ENCODE measurements at places on chromosomes 7 and 10.

DNA sequence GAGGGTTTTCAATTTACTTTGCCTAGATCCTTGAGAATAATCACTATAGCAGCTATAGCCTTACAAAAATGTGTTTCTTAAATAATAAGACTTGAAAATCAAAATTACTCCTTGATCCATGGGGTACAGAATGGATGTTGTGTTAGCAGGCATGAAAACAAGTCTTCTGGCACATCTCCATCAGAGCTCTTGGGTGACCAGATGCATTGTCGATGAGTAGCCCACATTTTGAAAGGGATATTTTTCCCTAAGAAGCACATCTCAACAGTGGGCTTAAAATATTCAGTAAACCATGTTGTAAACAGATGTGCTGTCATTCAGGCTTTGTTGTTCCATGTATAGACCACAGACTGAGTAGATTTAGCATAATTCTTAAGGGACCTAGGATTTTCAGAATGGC lies 827.8 kb downstream of the GRM8 start:
- no peak for DNase-seq

DNA sequence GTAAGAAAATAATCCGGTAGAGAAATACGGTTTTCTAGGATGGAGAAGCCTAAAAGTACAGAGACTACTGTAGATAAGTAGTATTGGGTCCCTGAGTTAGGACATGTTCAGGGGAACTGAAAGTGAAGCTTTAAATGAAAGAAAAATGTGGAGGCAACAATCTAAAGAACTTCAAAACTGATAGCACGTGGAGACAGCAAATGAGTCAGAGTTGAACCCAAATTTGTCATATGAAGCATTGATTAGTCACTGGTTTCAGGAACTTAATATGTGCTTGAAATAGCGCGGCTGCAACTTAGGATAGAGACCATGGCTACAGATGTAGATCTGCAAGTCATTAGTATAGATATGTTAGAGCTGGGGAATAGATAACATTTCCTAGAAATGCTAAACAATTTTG lies 1138.6 kb upstream of the SORCS1 start:
- no peak for DNase-seq

DNA sequence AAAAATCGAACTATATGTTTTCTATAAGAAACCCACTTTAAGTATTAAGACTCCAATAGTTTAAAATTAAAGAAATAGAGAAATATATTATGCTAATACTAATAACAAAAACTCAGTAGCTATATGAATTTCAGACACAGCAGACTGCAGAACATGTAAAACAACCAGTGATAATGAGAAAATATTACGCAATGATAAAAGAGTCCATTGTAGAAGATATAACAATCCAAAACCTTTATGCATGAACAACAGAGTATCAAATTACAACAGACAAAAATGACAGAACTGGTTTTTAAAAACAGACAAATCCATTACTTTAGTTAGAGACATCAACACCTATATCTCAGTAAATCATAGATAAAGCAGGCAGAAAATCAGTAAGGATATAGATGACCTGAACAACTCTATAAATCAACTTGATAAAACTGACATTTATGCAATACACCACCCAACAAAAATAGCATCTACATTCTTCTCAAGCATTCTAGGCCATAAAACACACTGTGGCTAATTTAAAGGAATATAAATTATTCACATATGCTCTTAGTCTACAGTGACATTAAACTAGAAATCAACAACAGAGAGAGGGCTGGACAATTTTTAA lies 669.5 kb upstream of the GHITM start:
- no peak for DNase-seq

DNA sequence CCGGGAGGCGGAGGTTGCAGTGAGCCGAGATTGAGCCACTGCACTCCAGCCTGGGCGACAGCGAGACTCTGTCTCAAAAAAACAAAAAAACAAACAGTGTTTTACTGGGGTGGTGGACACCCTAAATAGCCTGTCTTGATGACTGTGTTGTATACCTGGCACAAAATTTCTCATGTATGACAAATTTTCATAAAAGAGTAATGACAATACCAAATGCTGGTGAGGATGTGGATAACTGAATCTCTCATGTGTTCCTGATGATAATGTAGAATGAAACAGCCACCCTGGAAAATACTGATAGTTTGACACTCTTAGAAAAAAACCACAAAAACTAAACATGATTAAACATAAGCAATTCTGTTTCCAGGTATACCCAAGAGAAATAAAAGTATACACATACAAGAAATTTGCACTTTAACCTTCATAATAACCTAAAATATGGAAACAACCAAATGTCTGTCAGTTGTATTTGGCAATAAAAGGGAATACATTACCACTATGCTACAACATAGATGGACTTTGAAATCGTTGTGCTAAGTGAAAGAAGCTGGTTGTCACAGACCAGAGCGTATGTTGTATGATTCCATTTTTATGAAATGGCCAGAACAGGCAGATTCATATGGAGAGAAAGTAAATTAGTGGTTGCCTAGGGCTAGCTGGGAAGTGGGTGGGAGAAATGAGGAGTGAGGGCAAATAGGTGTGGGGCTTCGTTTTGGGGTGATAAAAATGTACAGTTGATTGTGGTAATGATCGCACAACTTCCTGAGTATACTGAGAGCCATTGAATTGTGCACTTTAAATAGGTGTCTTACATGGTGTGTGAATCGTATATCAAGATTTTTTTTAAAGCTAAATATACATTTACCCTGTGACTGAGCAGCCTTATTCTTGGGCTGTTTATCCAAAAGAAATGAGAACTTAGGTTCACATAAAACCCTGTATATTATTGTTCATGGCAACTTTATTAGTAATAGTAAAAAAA lies 12.5 kb downstream of the WDR37 start:
- no peak for DNase-seq

- DNase-seq: no peak
Observed at GRCh38 chr7:75650681-75651080, 88.1 kb downstream of the HIP1 start.

DNA sequence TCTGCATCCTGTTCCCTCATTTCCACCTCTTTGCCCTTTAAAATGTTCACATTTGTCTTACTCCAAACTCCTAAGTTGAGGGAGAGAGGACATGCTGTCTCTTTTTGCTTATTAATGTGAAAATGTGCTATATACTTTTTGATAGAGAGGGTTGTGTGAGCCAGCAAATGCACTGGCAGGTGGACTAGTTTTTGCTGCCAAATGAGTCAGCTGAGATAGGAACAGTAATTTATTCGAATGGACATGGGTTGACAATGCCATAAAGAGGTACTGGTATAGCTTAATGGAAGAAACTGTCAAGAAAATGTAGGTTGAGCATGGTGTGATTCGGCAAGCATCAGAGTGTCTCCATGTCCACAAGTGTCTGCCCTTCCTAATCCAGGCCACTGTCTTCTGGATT lies 9.2 kb upstream of the TRUB1 start:
- no peak for DNase-seq

GRCh38 chr7:80665526-80665925 lies 27.1 kb downstream of the CD36 start:
- DNase-seq: no peak

DNA sequence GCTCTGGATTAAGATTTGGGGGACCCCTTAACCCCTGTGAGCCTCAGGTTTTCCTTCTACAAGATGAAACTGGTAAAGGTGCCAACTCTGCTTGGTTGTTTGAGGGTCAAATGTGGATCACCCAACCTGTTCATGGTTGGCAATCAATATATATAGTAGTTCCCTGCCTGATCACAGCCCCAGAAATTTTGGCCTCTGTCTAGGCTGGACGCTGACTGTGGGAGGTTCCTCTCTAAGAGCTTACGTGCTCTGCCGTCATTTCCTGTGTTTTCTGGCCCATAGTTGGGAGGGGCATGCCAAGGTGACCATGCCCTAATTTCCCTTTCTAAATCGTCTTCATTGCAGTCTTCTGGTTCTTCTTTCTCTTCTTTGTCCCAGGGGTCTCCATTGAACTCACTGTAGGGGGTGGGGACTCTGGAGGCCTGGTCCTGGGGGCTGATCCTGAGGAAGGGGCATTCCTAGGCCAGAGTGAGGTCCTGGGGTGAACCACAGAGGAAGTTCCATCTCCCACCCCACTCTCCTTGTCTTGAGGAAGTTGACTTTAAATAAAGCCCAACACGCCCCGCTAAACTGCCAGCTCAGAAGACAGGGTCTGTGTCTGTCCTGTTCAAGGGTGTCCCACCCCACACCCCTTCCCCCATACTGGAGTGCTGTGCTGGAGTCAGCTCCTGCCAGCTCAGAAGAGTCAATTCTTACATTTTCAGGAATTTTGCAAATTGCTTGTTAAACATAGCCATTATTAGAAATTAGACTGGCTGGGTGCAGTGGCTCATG lies 98.9 kb upstream of the SDK1 start:
- DNase-seq: no peak

- no peak for DNase-seq
Observed at GRCh38 chr10:96588060-96588554, 1.3 kb upstream of the TM9SF3 start.

- no peak for DNase-seq
Observed at GRCh38 chr7:1913466-1914282, 243.6 kb downstream of the ELFN1 start.

- no peak for DNase-seq
Observed at GRCh38 chr10:16777473-16778370, 39.5 kb downstream of the RSU1 start.

DNA sequence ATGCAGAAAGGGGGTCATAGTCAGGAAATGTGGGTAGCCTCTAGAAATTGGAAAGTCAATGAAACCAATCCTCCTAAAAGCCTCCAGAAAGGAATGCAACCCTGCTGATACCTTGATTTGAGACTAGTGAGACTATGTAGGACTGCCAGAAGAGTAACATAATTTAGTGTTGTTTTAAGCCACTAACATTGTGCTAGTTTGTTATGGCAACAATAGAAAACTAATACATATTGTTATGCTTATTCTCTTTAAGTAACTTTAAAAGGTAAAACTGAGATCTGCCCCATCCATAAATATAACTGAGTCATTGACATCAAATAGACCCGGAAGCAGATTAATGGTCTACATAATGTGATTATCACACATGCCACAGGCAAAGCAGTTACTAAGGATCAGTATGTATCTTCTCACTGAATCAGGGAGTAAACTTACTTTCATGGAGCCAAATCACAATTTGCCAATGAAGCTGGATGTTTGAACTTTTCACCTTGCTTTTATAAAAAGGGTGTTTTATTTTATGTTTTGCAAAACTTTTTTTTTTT lies 146.4 kb upstream of the TMEM106B start:
- no peak for DNase-seq

DNA sequence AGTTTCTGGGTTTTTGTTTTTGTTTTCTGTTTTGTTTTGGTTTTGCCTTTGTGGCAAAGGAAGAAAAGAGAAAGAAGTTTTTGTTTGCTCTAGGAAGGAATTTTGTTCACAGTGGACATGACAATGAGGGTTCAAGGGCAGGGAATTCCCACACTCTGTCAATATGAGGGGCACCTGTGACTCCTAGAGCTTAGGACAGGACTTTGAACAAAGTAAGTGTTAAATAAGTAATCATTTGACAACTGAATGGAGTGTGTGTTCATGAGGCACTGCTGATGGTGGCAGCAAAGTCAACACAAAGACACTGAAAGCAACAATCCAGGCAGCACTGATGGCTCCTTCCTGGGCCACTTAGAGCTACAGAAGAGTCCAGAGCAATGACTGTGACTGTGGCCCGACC lies 1381.1 kb upstream of the LRRTM3 start:
- DNase-seq: no peak

DNA sequence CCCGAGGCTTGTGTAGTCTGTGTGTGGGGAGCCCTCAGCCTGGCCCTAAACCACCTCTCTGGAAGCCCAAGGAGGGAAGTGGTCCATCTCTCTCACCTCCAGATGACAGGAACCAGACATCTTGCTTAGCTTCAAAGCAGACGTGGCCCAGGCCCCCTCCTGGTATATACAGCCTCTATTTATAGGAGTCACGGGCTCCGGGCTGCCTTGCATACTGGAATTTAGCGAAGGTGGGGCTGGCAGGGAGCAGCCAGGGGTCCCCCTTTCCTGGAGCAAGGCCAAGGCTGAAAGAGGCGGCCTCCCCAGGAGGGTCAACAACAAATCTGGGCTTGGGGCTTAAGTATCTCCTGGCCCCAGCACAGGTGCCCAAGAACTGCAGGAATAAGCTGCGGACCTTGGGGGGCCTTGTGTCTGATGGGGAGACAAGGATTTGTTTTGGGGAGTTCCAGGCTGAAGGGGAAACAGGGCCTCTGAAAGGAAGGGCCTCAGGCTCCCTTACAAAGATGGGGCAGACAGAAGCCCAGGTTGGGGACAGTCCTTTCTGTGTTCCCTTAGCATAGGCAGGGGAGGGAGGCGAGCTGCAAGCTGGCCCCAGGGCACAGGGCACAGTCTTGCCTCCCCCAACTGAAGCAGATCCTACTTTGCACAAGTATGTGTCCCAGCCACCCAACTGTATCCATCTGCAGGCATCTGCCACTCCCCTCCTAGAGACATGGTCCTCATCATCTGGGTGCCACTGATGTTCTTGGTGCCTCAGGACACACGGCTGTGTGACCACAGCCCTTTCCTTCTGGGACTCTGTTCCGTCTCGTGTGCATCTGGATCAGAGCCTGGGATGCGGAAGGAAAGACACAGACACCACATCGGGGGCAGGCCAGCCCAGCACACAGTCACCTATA lies 11.9 kb downstream of the ZCCHC24 start:
- DNase-seq: no peak

DNA sequence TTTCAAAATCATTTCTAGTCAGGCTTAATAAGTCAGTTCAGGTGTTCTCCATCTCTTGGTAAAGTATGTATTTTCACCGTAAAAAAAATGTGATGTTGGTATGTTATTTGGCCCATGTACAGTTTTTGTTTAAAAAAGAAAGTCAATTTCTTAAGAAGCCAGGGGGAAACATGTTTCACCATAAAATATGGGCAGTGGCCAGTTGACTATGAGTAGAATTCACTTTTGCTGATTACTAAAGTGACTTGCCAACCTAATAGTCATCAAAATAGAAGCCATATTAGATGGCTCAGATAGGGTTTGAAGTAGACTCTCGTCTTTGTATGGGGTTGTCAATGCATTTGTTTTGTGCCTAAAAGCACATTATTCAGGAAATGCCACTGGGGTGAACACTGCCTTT lies 266.3 kb downstream of the BICC1 start:
- DNase-seq: no peak

DNA sequence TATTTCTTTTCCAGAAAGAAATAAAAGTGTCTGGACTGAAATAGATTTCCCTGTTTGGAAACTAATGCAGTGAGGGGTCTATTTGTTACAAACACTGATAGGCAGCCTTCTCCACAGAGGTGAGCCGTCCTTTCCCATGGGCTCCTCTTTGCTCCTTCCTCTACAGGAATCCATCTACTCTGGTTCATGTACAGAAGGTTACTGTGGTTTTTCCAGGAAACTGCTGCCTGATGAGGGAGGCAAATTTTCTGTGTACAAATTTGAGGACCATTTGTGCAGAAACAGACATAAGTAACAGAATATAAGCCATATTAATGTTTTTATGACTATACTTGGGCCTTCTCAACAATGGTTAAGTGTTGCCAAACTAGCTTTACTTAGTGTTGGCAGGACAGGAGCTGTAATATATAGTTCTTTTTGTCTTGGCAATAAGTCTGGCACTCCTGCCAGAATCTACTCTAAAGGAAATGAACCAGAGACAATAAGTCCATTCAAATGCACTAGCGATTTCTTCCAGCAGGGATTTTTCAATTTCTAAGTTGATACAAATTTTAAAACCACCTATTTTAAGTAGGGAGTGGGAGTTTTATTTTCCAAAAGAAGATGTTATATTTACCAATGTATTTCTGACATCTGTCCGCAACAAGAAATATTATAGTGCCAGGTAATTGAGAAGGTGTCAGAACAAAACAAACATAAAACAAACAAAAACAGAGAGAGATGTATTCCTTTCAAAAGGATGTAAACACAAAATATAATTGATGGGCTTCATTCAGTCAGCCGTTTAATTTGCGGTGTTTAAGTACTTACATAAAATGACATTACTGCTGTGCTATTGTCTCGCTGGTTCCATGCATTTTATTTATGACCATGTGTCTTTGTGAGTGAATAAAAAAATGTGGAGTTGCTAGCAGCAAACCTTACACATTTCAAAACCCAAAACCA lies 91.0 kb upstream of the NFE2L3 start:
- no peak for DNase-seq

All from stimulated activated CD8-positive, alpha-beta memory T cell treated with anti-CD3 and anti-CD28 coated beads, Interleukin-7, amount 100 ng/mL, for 1 hour (primary cell).